Forelimb muscle (tissue), 1 donor: ENCODE measurements at places on chromosomes 16 and 17. TPM values are rescaled to one million over a fixed set of nuclear protein-coding genes. Genes with fewer than 3 reads are reported as not detected.

DNA sequence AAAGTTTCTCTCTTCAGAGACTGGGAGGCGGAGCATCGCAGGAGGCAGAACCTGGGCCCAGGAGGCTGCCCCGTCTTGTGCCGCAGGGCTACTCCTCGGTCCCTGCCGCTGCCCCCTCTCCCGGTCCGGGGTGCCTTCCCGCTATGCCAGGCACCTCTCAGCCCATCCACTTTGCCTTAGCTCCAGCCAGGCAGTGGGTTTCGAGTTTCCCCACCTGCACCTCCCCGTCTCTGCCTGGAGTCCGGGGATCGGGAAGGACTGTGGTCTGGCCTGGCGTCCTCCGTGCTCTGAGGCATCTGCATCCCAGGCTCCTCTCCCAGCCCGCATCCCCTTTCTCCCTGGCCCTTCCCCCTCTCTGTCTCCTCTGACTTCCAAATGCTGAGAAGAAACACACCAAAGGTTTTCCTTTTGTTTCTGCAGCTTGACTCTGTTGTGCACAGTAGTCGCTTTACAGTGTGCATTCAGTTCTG is 26.8 kb upstream of the PIK3R6 start:
- no peak for DNase-seq

DNA sequence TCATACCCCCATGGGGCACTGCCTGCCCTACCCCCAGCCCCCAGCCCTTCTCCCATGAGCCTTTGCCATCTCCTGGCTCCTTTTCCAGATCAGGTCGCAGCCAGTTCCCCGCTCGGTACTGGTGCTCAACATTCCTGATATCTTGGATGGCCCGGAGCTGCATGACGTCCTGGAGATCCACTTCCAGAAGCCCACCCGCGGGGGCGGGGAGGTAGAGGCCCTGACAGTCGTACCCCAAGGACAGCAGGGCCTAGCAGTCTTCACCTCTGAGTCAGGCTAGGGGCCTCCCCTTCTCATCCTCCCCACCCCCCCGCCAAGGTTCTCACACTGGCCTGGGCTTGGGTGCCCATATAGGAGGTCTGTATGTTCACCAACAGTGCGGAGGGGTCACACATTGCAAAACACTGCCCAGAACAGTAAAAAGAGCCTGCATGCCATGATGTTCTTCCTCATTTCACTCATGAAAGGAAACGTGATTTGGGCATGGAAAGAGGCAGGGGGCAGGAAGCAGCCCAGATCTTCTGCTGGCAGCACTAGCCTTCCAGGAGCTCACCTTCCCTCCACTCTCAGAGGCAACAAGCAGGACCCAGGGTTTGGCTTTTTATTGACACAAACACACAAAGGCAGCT is 7.5 kb downstream of the IFI35 start:
- DNase-seq = no peak

- no peak for DNase-seq
Observed at GRCh38 chr16:57689762-57690558, 4.6 kb upstream of the DRC7 start.

DNA sequence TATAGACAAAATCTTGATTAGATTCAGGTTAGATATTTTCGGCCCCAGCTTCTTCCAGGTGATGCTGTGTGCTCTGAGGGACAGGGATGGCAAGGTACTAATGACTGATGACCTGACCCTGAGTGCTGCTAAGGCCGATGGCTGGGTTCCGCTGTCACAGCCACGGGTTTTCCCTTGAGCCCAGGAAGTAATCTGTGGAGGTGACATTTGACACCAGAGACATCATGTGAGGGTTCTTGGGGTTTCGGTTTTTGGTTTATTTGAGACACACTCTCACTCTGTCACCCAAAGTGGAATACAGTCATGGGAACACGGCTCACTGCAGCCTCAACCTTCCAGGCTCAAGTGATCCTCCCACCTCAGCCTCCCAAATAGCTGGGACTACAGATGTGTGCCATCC is 9.8 kb downstream of the OTOP3 start:
- no peak for DNase-seq

KAT2A gene
- polyA plus RNA-seq = 45.9 TPM

DNA sequence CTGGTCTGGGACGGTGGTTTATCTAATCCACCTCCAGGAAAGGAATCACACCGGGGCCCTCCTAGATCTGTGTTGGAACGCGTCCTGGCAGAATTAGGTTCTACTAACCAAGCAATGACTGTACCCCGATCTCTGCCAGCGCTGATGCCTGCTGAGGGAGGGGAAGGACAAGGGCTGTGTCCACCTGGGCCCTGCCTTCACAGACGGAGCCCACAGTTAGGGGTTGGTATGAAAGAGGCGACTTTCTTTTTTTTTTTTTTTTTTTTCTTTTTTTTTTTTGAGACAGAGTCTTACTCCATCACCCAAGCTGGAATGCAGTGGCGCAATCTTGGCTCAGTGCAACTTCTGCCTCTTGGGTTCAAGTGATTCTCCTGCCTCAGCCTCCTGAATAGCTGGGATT is 9.9 kb upstream of the KRT19 start:
- no peak for DNase-seq

DNA sequence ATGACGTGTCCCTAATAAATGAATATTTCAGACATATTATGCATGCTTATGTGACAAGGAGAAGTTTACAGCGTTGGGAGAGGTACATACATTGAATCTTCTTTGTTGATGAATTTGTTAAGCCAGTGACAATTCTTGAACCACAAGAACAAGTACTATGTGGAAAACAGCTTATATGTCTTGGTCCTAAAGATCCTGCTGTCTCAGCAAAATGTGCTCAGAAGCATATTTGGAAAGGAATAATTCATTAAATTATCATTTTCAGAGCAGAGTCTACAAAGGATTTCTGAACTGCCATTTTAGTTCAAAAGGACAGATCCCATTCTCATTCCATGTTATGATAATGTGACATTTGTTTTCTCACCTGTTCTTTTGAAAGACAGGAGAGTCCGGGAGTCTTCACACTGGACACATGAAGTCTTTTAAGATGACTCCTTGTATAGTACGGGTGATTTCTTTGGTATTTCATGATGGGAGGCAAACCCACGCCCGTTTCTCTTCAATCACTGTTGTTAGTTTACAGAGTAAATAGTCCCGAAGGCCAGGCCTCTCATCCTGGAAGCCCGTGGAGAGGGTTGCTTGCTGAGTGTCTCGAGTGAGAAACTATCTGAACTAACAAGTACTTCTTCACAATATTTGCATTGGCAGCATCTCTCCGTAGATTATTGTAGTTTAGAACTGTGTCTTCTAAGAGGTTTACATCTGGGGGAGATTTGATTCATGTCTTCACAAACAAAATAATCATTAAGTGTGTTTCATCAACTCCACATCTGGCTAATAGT is 26.7 kb downstream of the VPS35L start:
- DNase-seq = no peak

DNA sequence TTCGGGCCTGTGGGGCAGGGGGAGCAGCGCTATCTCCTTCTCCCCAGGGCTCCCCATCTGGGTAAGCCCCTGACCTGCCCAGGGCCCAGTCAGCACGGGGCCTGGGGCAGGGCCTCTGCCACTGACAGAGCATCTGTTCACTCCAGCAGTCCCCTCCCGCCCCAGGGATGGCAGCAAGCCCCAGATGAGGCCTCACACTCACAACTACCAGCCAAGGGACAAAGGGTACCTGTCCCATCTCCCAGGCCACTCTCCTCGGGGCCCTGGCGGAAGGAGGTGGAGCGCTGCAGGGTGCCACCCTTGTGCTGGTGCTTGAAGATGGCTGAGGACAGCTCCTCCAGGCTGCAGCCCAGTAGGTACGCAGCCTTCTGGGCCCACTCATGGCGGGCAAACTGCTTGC is 64.8 kb downstream of the MYO18A start:
- no peak for DNase-seq

GRCh38 chr17:10633738-10634379 is 23.2 kb downstream of the MYH3 start:
- DNase-seq = no peak

KRT36 gene
- polyA plus RNA-seq = not detected

- DNase-seq = no peak
Observed at GRCh38 chr16:54284931-54285413, 1.6 kb downstream of the IRX3 start.

- DNase-seq = no peak
Observed at GRCh38 chr17:4490637-4491061, 8.0 kb upstream of the SPNS2 start.

DNA sequence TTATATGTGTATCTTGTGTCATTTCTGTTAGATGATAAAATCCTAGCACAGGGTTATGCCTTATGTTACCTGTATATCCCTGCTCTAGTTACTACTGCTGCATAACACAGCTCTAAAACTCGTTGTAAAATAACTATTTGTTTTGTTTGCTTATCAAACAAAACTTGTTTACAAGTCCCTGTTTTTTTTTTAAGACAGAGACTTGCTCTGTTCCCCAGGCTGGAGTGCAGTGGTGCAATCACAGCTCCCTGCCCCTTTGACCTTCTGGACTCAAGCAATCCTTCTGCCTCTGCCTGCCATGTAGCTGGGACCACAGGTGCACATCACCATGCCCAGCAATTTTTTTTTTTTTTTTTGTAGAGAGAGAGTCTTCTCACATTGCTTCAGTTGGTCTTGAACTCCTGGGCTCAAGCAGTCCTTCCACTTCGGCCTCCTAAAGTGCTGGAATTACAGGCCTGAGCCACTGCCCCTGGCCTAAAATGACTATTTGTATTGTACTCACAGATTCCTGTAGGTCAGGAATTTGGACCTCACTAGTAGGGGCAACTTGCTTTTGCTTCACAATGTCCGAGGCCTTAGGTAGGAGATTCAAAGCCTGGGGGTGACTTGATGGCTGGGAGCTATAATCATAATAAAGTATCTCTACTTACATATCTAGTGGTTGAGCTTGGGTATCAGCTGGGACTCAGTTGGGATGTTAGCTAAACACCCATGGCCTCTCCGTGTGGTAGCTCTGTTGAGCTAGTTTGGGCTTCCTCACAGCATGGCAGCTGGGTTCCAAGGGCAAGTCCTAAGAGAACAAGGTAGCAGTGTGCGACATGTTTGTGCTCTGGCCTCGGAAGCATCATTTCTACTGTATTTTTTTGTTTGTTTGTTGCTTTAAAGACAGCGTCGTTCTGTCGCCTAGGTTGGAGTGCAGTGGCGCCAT is 12.6 kb downstream of the DUSP14 start:
- no peak for DNase-seq

ST6GALNAC1 gene
- 0.70 TPM for polyA plus RNA-seq

GSDMA gene
- 0.16 TPM for polyA plus RNA-seq

DNA sequence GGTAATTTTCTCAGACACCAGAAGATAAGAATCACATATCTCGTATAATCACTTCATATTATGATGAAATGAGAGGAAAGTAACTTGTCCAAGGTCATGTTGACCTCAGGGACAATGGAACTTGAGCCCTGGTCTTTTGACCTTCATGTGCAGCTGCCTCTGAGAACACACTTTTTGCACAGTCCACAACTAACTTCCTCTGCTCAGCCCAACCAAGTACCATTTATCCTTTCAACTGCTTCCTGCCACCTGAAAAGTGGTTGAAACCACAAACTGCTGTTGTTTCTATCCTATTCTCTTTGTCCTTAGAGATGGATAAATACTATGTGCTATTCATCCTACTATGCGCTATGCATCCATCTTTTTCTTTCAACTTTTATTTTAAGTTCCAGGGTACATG is 2.3 kb upstream of the CCL1 start:
- no peak for DNase-seq

- DNase-seq = no peak
Observed at GRCh38 chr17:71441098-71441497, 679.7 kb upstream of the SOX9 start.

WNK4 gene
- 0.43 TPM for polyA plus RNA-seq

TSPAN10 gene
- 1.2 TPM for polyA plus RNA-seq

DNA sequence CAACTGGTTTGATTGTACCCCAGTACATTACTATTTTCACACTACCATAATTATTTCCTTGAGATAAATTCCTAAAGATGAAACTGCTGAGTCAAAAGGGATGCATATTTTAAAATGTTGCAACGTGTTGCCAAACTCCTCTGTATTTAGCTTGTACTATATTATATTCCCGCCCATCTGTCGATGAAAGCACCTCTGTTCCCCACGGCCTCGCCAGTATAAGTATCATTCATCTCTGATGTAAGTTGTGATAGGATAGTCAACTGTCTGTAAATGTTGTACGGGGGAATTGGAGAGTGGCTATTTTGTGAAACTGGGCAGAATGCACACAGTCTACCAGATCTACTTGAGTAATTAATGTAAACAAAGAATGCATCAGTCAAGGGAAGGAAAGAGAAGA is 47.7 kb upstream of the TNRC6A start:
- DNase-seq = no peak

NPIPA2 gene
- polyA plus RNA-seq = 1.7 TPM

DNA sequence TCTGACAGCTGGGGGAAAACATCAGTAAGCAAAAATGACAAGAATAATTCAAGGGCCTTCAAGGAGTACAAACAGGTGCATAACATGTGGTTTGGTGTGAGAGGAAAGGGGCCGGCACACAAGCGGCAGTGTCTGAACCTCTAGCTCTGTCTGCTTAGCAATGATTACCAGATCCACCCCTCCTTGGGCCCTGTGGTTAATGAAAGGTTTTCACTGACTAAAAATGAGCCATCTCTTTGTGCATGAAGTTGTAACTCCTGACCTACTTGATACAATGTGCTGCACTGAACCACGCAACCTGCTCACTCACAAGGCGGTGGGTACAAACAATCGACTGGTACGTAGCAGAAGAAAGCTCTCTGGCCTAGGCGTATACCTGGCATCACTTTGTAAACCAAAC is 15.1 kb downstream of the FAM117A start:
- no peak for DNase-seq
